Stimulated activated CD8-positive, alpha-beta memory T cell treated with anti-CD3 and anti-CD28 coated beads, Interleukin-12 subunit alpha, Interleukin-12 subunit beta, amount 100 ng/mL, for 1 hour (primary cell): ENCODE measurements at places on chromosomes 4 and X.

DNA sequence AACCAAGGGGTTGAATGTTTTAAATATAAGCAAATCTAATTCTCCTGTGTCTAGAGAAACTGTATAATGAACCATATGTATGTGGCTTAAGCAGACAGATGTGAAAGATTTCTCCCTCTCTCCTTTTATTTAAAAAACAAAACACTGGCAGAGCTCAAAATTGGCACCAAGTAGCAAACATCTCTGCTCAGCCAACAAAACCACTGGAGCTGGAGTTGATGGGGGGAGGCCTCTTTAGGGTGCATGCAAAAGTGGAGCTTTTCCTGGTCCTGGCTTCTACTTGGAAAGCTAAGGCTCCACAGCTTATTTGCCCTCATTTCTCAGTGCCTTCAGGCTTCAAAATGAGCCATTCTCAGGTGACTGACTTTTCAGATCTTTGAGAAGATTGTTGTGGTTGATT lies 95.6 kb downstream of the REPS2 start:
- DNase-seq, result no peak

GRCh38 chr4:166006217-166006616 lies 133.2 kb downstream of the TLL1 start:
- no peak for DNase-seq

- DNase-seq, result no peak
Measured at GRCh38 chr4:82284475-82284857, 89.3 kb downstream of the HNRNPD start.

- DNase-seq, result no peak
Measured at GRCh38 chr4:126071346-126072333, 756.9 kb downstream of the FAT4 start.

DNA sequence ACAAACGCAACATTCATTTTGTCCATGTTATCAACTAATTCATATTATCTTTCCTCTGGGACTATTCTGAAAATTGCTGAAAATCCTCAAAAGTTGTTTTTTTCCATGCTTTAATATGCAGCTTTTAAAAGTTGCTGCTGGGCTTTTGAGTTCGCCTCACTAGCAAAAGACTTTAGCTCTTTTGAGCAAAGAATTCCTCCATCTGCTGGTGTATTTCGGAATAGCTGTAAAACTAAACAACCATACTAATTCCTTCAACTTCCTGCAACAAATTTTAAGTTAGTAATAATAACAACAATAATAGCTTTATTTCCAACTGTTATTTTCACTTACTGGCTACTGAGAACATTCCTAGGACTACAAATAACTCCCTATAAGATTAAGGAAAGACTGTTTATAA lies 124.5 kb upstream of the PLAC1 start:
- no peak for DNase-seq

- DNase-seq, result no peak
Measured at GRCh38 chrX:70998411-70999027, 67.6 kb upstream of the SLC7A3 start.

GRCh38 chr4:182090186-182090585 lies 153.0 kb upstream of the TENM3 start:
- no peak for DNase-seq

DNA sequence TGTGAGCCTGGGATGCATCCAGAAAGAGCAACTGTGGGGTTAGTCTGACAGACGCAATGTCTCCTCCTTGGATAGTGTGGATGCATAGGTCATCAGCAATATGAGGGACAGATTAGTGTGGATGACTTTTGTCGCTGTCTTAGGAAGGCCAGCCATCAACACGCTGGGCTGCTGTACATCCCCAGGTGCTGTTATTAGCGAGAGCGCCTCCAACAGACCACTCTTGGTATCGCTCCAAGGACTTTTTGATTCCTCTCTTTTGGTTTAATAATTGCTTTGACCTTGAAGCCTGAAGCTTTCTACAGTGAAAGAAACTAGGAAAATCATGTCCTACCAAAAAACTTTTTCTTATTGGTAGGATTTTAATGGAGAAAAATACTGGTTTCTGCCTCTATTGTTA lies 76.7 kb downstream of the TMEM131L start:
- no peak for DNase-seq

- DNase-seq, result no peak
Measured at GRCh38 chr4:16860516-16860915, 37.9 kb downstream of the LDB2 start.

DNA sequence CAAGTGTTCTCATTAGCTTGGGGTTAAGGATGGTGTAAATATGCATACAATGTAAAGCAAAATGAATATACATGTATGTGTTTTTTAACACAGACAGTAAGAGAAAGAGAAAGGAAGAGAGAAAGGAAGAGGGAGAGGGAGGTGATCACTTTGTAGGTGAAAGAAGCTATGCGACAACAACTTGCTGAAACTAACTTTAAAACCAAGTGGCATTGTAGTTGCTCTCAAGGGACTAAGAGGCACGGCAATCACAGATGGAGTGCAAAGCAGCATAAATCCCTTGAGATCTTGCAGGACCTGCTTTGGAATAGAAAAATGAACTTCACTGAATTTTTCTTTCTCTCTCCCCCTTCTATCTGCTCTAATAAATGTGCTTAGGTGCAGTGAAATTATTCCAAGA lies 1665.0 kb upstream of the TENM3 start:
- DNase-seq, result no peak

DNA sequence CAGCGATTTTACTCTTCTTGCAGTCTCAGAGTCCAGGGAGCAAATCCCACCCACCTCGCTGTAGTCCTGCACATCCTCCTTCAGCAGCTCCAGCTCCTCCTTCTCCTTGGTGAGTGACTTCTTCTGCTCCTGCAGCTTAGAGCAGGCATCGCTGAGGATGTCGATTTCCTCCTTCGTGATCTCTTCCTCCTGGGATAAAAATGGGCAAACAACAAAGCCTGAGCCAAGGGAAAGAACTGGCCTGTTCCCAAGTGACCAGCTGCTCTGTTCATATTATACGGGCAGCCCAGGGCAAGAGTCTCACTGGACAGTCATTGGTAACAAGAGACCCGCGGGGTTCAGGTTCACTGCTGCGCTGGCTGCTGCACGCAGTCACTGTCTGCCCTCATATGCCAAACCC lies 26.2 kb downstream of the FGFR3 start:
- no peak for DNase-seq

GRCh38 chrX:106300239-106300638 lies 132.1 kb downstream of the PWWP3B start:
- no peak for DNase-seq

GRCh38 chr4:1806596-1807331 lies 13.7 kb downstream of the FGFR3 start:
- no peak for DNase-seq

- no peak for DNase-seq
Measured at GRCh38 chr4:94934864-94935263, 177.1 kb downstream of the BMPR1B start.

- no peak for DNase-seq
Measured at GRCh38 chr4:176549161-176549865, 229.5 kb downstream of the SPCS3 start.

DNA sequence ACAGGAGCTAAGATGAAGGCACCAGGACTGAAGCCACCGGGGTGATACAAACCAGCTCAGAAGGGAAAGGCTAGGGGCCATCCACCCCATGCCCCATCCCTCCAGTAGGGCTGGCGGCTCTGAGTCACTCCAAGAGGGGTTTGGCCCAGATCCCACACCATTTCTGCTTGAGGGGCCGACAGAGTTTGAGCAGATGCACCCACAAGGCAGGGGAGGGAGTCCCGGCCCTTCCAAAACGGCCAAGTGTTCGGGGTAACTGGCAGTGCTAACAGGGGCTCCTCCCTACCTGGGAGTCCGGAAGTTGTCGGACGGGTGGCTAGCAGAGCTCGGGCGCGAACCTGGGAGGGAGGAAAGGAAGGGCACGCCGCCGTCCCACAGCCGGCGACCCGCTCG lies 412 bp downstream of the SLC10A3 start:
- no peak for DNase-seq

DNA sequence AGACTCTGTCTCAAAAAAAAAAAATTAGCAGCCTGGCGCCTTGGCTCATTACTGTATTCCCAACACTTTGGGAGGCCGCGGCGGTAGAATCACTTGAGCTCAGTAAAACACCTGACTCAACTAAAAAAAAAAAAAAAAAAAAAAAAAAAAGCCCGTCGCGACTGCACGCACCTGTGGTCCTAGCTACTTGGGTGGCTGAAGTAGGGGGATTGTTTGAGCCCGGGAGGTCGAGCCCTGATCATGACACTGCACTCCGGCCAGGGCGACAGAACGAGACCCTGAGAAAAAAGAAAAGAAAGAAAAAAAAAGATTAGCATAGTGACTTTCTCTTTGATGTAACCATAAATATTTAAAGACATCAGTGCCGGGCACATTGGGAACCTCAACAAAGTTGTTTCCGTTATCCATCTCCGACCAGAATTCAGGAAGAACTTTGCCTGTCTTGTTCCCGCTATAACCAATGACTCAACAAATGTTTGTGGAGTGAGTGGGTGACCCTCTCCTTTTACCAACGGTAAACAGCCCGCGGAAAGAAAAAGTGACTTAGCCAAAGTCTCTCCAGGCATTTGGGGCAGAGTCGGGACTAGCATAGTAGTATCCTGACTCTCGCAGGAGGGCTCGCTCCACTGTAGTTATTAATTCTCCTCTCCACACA lies 553 bp upstream of the MED28 start:
- peak; percentile 16 for DNase-seq

DNA sequence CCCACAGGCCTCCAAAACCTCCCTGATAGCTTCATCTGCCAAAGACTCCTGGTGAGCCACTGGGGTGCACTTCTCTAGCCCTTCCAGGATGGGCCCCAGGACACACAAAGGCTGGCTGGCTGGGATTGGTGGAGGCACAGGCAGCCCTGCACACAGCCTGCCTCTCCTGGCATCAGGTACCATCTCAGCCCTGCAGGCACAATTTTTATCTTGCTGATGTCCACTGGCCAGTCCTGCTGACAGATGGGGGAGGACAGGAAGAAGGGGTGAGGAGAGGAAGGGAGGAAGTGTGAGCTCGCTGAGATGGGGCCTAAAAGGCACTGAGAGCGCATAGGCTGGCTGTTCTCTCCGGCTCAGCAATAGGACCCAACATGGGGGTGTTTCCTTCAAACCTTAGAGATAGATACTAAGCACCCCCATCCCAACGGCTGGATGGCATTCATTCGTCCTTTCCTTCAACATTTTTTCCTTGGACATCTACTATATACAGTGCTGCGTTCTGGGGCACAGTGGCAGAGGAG lies 92.7 kb downstream of the PJA1 start:
- DNase-seq, result no peak

DNA sequence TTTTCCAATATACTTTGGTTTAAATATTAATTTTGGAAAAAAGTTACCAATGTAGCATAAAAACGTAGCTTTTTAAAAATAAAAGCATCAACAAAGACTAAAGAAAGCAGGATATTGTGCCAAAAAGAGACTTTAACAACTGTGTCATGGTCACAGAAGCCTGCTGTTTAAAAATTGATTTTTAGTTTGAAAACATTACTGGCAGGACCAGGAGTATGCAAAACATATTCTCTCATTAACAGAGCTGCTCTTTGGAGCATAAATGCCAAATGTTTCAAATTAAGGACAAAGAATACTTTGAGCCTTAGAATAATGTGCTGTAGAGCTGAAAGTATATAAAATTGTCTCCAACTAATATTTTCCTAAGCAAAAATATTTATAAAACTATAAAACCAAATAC lies 279.0 kb downstream of the ARAP2 start:
- no peak for DNase-seq

GRCh38 chr4:19486400-19486799 lies 765.3 kb upstream of the SLIT2 start:
- no peak for DNase-seq

- no peak for DNase-seq
Measured at GRCh38 chr4:168486912-168487281, 6.6 kb upstream of the DDX60L start.

- DNase-seq, result no peak
Measured at GRCh38 chr4:123403080-123403604, 6.5 kb downstream of the SPRY1 start.

GRCh38 chr4:52576326-52576725 lies 82.8 kb downstream of the USP46 start:
- no peak for DNase-seq

- DNase-seq, result no peak
Measured at GRCh38 chrX:115189110-115189509, at the start of gene RBMXL3. Gene RBMXL3 (plus strand): TSS chrX:115189410. CDS start chrX:115189442, 32 bp downstream.

- DNase-seq, result no peak
Measured at GRCh38 chr4:72313121-72313520, 255.9 kb downstream of the ADAMTS3 start.

- no peak for DNase-seq
Measured at GRCh38 chr4:39662683-39663082, 24.0 kb upstream of the SMIM14 start.

DNA sequence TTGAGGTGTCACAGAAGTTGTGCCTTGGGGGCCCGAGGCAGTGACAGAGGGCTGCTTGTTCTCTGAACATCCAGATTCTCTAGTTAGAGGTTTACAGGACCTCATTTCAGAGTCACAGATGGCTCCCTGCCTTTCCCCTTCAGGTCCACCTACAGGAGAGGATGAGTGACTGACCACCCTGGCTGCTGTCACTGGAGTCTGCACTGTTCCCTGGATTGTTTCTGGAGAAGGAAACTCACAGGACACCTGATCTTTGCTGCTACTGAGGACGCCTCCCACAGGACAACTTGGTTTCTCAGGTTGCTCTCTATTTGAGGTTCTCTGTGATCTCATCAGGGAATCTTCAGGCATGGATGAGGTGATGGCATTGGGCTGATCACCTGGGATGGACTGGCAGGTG lies 58.3 kb downstream of the GPRIN3 start:
- no peak for DNase-seq

DNA sequence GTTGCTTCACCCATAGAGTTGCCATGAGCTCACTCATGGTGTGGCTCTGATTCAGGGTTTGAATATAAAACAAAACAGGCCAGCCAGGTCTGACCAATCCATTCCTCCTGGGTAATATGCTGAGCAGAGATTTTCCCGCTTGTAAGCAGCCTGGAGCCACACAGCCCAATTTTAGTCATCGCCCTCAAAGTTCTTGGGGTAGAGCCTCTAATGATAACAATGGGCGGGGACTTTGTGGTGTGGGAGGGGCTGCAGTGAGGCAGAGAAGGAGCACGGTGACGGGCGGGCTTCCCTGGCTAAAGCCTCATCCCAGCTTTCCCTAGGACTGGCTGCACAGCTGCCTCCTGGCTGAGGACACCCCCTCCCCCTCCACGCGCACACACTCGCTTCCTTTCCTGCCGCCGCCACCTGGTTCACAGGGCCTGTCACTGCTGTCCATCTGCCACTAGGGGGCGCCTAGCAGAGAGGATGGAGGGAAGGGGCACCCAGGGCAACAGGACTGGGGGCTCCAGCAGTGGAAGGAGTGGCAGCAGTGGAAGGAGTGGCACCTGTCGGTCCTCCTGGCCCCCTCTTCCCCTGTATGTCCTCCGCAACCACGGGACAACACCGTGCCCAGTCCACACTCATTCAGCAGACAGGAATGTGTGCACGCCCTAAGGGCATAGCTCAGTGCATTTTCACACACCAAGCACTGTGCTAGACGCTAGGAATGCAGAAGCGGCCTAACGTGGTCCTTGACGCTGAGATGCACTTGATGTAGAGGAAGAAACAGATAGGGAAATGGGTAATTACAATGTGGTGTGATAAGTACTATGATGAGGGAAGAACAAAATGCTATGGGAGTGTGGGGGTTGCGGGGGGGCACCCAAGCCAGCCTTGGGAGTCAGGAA lies 26.8 kb downstream of the PRPS1 start:
- peak; percentile 55 for DNase-seq
